ENCODE measurements at places on chromosomes 13 and 19. TPM values are rescaled to one million over a fixed set of nuclear protein-coding genes. Genes with fewer than 3 reads are reported as not detected.

DNA sequence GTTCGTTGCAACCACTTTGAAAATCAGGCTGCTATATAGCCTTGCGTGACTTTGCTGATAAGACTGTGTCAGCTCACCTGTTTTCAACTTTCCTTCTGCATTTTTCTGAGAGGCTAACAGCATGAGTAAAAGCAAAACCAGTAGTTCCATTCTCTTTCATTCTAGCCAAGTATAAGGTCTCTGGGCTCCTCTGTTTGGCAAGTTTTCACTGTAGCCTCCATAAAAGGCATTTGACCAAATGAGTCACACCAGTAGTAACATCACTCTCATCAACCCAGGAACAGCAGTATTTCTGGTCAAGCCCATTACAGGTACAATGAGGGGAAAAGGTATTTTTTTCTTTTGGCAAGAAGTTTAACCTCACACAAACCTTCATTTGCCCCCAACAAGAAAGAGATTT lies 1149.8 kb upstream of the MIR17HG start:
- no peak for DNase-seq

DNA sequence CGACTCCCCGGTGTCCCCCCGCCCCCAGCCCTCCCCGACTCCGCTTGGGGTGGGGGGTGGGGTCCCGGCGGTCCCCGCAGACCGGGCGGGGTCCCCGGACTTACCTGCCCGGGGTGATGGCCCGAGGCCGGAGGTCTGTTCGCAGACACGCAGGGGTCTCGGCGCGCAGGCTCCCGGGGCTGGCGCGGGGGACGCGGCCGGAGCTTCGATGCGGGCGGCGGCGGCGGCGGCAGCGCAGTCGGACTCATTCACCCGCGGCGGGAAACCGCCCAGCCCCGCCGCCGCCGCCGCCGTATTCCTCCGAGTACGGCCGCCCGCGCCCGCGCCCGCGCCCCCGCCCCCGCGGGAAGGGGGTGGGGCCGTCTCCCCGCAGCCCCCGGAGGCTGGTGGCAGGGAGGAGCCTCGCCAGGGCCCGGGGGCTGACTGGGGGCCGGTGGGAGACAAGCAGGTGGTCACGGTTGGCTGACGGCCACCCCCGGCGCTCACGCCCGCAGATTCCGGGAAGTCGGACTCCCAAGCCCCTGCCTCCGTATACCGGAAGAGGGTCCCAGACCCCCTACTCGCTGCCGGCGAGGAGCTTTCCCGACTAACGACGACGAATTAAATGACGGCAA lies at the start of gene C2CD4C:
C2CD4C (minus strand) TSS at position 246 of the 614 bp plus-strand sequence. CDS start 786 bp downstream, outside the sequence.
- DNase-seq = no peak

DNA sequence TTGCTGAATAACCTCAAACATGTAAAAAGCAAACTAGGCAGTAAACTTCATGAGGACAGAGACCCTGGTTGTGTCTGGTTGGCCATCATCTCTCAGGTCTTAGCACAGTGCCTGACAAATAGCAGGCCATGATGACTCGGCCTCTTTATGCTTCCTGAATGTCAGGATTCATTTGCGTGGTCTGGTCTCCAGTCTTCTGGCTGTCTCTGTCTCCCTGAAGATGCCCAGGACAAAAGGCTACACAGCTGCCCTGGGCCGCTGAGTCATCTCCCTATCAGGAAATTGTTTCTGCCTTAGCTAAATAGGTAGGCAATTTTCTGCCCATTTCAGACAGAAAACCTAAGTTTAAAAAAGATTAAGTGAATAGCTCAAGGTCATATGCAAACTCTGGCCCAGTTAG lies 84.1 kb upstream of the FNDC3A start:
- peak; percentile 72 for DNase-seq

GRCh38 chr19:52451241-52451640 lies 2.1 kb upstream of the ZNF578 start:
- DNase-seq = no peak

GRCh38 chr19:4267101-4267900 lies 11.8 kb upstream of the SHD start:
- peak; percentile 37 for DNase-seq

DNA sequence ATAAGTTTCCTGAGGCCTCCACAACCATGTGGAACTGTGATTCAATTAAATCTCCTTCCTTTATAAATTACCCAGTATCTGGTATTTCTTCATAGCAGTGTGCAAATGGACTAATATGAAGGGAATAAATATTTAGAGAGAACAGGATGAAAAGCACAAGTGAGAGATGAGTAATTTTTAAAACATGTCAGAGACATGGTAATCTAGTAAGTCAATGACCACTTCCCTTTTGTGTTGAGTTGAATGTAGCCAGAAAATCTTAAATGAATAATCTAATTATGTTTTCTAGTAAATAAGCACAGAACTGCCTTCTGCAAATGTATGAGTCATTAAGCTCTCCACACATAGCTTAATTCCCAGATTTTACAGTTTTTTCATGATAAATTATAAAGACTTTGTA lies 524.1 kb upstream of the SLITRK5 start:
- peak; percentile 76 for DNase-seq

PSG11 gene
- 0.28 TPM for total RNA-seq

ZNF175 gene
- total RNA-seq = 6.4 TPM

Data from IMR-90 (cell line).